Stimulated activated CD8-positive, alpha-beta memory T cell treated with anti-CD3 and anti-CD28 coated beads, Interleukin-15, amount 100 ng/mL, for 4 hours (primary cell): ENCODE measurements at places on chromosomes 7 and 10.

DNA sequence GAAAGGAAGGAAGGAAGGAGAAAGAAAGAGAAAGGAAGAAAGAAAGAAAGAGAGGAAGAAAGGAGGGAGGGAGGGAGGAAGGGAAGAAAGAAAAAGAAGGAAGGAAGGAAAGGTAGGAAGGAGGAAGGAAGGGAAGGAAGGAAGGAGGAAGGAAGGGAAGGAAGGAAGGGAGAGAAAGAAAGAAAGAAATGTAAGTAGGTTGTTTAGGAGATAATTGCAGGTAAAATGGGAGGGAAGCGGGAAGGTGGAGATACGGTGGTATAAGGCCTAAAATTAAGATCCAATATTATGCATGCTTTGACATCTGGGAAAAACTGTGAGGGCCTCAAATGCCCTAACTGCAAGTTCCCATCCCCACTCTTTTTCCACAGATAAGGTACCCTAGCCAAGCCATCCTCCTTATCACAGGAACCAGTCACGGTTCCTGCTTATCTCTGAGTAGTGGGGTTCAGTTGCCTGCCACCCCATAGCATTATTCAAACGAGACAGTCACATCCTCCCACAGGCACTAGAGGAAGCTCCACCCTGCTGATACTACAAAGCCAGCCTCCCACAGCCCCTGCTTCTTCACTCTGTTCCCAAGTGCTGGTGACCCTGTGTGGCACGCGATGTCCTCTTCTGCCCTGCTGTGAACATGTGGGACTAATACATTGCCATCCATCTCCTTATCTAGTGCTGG, 28.7 kb downstream of the ST8SIA6 start:
- no peak for DNase-seq

GRCh38 chr7:157795199-157795598, 458.4 kb downstream of the DNAJB6 start:
- DNase-seq, result no peak

DNA sequence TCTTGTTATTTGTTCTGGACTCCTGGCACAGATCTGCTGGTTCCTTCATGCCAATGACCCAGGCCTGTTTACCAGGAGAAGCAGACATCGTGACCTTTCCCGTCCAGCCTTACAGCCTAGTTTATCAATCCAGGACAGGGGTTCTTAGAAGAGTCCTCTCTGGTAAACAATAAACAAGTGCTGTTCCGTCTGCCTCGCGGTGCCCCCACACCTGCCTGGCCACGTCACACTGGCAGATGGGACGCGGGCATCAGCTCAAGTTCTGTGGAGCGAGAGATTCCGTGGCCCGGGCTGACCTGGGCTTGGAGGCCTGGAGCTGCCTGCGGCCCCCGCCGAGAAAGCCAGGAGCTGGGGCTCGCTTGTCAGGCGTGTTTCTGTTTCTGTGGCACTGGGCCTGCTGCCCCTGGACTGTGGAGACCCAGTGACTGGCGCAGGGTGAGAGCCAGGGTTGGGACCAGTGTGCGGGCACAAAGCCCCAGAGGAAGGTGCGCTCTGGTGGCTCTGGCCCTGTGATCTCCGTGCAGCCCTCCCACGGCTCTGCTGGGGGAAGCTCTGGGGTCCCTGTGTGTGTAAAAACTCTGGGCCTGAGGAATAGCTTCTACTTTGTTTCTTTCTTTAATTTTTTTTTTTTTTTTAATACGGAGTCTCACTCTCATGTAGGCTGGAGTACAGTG, 28.4 kb upstream of the PFKFB3 start:
- no peak for DNase-seq

DNA sequence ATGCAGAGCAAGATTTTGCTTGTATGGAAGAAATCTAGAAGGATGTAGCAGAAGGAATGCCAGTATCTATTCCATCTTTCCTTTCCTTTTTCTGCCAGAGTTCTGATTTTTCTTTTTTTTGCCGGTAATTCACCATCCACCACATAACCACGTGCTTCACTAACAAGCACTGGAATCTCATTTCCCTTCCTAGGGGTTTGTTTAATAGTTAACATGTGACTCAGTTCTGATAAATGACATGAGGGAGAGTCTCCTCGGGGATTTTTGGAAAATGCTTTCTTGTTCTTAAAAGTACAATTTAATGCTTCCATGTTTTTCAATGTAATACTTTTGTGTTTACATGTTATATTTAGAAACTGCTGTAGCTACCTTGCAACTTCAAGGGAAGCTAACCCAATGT, 590.2 kb downstream of the SH2D4B start:
- no peak for DNase-seq

GRCh38 chr7:158744070-158744469, 39.5 kb upstream of the NCAPG2 start:
- DNase-seq, result no peak

- DNase-seq, result no peak
These were observed 35.8 kb downstream of the OTUD1 start for GRCh38 chr10:23474626-23475025.

DNA sequence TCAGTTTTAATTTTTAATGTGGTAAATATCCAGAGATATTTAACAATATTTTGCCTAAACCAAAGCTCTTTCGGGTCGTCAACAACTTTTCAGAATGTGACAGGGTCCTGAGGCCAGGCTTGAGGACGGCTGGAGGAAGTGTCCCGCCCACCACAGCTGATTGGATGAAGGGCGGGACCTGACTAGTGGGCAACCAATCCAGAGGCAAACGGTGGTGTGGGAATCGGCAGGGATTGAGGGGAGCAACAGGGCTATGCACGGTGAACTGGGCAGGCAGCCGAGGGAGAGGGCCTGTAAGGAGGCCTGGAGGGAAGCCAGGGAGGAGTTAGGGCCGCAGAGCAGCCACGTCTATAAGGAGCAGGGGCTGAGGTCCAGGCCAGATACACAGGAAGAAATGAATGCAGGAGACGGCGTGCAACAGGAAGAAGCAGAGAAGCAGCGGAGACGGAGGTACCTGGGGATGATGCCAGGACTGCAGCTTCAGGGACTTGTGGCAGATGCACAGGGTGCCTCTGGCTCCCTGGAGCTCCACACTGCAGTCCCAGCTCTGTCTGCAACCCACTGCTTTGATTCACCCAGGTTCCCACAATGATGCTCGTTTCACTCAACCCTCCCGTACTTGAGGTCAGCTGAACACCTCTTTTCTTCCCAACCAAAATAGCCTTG, 46.1 kb upstream of the ZMIZ1 start:
- no peak for DNase-seq

- no peak for DNase-seq
These were observed 62.0 kb upstream of the NRBF2 start for GRCh38 chr10:63071145-63071544.

DNA sequence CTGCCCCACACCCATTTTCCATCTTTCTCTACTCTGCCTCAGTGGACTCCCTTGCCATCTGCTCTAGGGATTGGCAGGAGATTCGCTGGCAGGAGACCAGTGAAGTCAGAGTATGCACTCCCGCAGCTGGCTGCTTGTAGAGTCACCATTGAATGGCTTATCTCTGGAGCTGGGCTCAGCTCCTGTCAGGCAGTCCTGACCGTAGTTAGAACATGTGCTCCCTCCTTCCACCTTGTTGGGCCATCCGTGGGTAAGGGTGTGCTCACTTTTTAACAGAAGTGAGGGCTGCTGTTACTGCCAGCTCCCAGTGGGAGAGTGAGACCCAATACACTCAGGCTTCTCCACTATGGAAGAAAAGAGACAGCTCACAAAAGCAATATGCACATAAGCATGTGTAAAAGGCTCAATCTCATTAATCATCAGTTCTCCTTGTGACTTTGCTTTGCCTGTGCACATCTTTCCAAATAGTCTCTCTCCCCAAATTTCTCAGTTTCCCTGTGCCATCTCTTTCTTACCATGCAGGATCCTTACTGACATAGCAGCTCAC, 773.3 kb downstream of the GRID1 start:
- no peak for DNase-seq

- no peak for DNase-seq
These were observed 241.2 kb downstream of the DNAJB9 start for GRCh38 chr7:108810756-108811385.

DNA sequence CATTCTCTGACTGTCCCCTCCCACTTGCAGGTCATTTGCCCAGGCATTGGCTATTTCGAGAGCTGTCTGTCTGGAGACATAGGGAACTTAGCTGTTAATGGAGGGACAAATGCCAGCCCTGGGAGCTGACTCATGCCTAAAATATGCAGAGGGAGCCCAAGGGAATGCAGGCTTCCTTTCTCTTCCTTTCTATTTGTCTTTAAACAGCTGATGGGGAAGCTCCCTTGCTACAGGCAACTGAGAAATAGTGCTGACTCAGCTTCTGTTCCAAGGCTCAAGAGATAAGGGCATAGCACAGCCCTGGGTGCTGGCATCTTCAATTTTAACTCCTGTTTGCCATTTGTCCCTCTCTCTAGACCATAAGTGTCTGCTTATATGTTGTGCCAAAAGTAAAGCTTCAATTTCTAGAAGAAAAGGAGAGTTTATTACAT, 82.7 kb upstream of the C1GALT1 start:
- no peak for DNase-seq

DNA sequence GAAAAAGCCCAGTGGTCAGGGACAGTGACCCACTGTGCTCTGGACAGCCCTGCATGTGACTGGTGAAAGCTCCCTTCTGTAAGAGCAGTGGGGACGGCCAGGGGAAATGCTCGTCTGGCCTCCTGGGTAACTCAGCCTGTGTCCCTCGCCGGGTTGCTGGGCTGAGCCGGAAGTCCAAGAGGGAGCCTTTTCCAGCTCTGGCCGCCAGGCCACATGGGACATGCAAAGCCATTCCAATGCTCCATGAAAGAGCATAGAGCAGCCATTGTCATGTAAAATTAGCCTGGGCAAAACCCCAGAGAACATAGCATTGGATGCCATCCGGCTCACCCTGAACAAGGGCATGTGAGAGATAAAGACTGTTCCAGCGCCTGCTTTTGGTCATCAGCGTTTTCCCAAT, 64.9 kb upstream of the ADRB1 start:
- DNase-seq, result no peak

- DNase-seq, result no peak
These were observed 180.6 kb downstream of the SEMA3E start for GRCh38 chr7:83468251-83468739.

DNA sequence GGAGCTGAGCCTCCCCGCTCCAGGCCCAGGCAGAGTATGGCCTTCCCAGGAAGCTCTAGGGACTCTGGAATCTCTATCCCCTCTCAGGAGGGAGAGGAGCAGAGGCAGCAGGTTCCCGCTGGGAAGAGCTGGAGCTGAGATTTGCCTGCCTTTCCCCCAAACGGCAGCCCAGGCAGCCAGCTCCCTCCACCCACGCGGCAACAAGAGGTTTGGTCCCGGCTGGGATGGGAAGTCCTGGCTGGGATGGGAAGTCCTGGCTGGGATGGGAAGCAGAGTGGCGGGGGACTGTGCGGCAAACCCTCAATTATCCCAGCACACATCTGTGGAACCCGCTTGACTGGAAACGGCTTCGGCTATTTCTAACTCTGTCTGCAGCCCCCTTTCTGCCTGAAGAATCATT, 223.0 kb downstream of the ELFN1 start:
- no peak for DNase-seq

DNA sequence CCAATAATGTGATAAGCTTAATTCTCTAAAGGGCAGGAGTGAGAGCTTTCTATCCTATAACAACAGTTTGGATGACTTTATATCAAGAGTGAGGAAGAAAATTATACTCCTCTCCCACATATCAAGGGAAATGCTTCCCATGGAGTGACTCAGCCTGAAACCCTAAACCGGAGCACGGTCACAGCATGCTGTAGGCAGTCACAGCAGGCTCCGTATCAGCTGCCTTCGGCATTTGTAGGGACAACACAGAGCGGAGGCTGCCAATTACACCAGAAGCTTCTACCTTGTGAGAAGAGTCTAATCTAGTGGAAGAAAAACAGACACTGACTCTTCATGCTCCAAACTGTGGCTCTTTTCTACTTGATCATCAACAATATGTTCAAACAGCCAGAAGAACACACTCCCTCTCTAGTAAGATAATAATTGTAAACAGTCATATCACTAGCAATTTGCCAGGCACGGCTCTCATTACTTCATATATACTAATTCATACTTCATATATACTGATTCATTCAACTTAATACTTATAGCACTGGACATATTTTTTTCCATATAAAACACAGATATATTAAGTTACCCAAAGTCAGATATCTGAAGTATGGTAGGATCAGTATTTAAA, 65.9 kb downstream of the DGKB start:
- no peak for DNase-seq

- DNase-seq, result no peak
These were observed 2.5 kb downstream of the PARP12 start for GRCh38 chr7:140060243-140060630.

DNA sequence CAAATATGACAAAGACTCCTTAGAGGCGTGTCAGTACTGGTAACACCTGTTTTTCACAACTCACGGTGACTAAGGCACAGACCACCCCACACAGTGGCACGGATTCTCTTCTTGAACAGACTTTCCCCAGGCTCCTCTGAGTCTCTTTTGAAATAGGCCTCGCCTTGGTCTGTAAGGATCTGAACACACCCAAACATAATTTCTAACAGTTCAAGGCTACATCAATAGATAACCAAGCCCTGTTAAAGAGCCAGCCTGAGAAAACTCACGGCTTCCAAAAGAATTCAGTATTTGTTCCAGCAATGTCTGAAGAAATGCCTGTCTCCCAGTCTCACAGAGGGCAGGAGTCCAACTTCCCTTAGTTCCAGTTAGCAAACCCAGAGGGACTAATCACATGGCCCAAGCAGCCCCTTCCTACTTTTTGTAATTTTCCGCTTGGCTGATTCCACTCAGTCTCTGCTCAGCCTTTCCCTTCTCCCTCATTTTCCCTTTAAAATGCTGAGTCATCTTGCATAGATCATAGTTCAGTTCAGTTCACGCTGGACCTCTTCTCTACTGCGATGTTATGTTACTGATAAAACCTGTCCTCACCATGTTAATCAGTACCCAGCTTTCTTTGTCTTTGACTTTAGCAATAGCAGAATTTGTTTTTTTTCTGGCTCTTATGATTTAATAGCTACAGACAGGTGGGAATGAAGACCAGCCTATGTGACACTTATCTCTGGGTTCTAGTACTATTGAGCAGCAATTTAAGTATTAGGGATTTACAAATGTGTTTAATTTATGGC, 22.6 kb upstream of the AKR1C3 start:
- DNase-seq, result no peak

DNA sequence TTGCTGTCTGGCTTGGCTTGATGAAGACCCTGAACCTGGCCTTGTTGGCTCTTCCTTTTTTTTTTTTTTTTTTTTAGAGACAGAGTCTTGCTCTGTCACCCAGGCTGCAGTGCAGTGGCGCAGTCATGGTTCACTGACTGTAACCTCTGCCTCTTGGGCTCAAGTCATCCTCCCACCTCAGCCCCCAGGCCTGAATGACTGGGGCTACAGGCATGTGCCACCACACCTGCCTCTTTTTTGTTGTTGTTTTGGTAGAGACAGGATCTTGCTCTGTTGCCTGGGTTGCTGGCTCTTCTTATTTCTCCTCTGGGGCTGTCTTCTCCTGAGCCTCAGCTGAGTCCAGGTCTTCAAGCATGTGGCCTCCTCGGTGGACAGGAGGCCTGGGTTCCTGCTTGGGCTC, 44.7 kb downstream of the PRF1 start:
- no peak for DNase-seq

DNA sequence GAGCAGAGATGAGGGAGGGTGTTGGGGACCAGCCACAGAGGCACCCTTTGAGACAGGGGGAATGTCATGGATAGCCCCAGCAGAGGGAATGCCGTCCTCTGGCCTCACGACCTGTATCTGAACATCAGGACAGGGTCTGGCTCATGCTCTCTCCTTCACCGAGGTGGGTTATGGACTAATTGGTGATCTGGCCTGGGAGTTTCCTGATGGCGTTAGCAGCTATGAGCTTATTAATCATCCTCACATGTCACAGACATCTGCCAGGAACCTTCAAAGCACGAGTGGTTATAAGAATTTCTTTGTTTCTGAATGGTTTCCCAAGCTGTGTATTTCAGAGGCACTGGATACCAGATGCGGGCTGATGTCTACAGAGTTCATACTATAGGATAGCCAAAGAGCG, 6.9 kb downstream of the CPA4 start:
- DNase-seq, result no peak
